COLO829 (cell line): ENCODE measurements at places on chromosomes 3 and 15.

DNA sequence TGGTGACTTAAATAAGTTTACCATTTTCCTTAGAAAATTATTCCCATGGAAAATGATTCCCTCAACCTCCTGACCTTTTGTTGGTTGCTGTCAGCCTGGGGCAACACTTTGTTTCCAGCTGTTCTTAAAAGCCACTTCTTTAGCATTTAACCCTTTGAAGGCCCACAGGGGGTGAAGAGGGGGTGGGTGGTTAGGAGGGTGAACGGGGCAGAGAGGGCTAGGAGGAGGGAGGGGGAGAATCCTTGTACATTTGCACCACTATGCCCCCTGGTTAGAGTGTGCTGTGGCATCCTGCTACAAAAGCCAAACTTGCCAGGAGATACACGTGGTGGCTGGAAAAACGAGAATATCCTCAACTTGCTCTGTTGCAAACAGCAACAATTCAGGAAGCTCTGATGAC lies 273.2 kb upstream of the RGMA start:
- DNase-seq = no peak

DNA sequence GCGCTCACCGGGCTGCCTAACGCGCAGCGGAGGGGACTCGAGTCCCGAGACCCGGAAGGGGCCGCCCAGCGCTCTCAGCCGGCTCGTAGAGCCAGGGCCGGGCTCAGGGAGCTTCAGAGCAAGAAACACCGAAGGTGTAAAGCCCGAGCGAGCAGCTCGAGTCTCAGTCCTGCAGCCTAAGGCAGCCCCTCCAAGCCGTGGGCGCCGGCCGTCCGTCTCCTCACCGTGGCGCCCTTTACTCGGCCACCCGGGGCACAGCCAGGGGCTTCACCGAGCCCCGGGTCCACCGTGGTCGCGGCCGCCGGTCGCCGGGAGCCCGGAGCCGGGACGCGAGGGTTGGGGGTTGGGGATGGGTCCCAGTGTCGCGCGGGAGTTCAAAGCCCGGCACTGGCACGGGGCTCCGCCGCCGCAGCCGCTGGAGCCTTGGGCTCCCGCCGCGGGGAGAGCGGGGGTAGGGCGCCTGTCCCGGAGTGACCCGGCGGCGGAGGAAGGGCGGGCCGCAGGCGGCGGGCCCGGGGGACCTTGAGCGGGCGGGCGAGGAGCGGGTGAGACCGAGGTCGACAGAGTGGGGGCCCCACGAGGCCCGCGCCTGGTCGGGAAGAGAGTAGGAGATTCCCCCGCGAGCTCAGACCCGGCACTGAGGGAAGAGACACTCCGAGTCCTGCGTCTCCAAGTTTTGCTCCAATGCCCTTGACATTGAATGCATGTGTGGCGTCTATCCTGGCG lies 26.9 kb upstream of the THRB start:
- DNase-seq = no peak

DNA sequence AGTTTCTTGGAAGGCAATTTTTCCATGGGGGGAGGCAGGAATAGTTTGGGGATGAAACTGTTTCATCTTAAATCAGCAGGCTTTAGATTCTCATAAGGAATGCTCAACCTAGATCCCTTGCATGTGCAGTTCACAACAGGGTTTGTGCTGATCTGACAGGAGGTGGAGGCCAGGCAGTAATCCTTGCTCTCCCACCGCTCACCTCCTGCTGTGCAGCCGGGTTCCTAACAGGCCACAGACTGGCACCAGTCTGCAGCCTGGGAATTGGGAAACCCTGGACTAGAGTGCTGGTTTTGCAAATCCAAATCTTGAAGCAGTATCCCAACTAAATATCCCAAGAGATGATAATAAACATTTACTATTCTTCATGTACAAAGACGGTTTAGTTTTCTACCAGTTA lies 256.3 kb upstream of the TMCO5A start:
- DNase-seq = no peak

- DNase-seq = no peak
Observed at GRCh38 chr15:52677593-52678467, 1.4 kb downstream of the ATOSA start.
